Stimulated activated effector memory CD8-positive, alpha-beta T cell treated with anti-CD3 and anti-CD28 coated beads, Interleukin-12 subunit alpha, Interleukin-12 subunit beta, amount 100 ng/mL, for 72 hours (primary cell): ENCODE measurements at places on chromosomes 16 and 17.

DNA sequence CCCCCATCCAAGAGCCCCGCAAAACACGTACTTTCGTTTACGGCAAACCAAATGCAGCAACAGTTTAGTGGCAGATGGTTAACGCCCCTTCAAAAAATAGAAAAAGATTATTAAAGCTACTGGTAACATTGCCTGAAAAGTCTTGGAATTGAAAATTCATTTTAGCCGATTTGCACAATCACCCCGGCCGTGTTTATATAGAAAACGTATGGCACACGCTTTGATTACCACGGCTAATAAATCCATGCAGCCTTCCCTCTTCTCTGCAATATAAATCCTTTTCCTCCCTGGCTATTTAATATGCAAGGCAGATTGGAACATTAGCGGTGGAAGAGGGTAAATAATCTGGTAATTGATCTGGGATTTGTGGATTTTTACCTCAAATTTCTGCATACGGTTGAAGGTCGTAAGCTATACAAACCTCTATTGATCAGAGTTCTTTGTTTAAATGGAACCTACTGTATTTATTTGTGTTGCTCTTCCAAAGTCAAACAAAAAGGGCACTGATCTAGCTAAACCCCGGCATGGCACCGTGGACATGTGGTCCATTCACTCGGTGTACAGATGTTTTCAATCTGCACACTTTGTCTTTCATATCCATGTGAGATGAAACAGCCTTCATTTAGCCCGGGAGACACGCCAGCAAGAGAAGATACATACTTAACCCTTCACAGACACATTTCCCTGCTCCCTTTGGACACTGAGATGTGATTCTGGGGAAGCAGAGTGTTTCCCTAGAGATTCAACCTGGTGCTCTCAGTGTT is 238.1 kb upstream of the MAF start:
- no peak for DNase-seq

GRCh38 chr17:9842057-9842758 is 16.5 kb downstream of the GLP2R start:
- no peak for DNase-seq

DNA sequence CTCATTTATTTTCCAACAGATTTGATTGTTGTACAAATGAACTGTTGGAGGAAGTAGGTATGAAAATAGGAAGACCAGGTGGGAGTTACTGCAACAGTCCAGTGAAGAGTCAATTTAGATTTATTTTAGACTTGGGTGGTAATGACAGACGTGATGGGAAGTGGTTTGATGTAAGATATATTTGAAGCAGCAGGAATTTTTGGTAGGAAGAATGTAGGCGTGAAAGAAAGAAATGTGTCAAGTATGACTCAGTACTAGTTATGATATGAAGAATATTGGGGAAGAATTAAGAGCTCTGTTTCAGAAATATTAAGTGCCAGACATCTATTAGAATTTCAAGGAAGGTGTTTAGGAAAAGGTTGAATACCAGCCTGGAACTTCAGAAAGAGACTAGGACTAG is 247.9 kb upstream of the AXIN2 start:
- DNase-seq: no peak

DNA sequence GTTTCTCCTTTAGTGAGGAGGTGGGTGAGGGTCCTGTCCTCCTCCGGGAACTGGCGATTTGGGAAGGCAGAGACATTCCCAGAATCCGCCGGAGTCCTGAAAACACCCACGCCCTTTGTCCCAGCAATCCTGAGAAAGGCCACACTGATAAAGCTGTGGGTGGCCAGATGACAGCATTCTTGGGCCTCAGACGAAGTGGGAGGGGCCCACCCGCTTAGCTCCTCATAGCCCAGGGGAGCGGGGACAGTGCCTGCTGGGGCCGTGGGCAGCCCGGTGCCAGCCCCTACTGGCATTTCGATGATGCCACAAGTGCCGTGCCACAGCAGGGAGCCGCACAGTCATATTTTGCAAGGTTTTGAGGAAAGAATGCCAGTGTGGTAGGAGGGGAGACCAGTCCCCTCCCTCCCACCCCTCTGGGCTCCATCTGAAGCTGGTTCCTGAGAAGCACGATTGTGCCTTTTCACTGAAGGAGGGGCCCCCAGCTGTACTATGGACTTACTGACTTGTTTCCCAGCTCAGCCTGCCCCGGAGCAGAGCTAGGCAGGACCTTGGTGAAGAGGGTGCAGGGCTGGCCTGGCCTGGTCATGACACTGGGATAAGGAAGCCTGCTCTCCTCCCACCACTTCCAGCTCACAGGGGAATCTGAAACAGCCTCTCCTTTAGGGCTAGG is 20.9 kb upstream of the MPRIP start:
- no peak for DNase-seq

DNA sequence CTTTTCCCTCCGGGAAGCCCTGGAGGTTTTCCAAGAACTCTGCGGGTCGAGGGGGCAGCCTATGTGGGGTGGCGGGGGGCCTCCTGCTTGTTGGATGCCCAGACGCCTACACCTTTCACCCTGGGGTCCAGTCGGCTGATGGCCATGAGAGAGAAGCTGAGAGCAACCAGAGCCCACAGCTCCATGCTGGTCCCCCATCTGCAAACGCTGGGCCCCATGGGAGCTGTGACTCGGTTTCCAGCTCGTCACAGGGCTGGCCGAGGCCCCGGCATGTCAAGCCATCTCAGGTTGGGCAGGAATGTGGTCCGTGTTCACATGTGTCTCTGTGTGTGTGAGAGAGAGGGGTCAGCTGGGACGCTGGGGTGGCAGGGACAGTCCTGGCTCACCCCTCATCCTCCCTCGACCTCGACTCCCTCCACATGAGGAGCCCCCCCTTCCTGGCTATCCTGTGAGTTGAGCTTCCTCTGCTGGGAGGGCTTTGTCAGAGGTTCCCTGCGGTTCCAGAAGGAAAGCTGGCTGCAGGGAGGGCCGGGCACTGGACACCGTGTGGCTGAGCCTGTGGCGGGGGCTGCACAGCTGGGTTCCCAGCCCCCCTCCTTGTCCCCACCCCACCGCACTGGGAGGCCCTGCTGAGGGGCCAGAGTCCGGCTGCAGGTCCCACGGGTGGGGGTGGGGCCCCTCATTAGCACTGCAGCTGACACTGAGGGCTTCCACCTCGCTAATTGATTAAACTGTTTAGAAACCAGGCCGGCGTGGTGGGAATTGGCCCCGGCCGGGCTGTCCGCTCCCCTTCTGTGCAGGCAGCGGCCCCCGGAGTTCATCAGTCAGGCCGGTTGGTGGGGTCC is 19.1 kb downstream of the METRNL start:
- no peak for DNase-seq

- DNase-seq: no peak
Measured at GRCh38 chr17:2974347-2974746, 89.1 kb downstream of the OR1D5 start.

DNA sequence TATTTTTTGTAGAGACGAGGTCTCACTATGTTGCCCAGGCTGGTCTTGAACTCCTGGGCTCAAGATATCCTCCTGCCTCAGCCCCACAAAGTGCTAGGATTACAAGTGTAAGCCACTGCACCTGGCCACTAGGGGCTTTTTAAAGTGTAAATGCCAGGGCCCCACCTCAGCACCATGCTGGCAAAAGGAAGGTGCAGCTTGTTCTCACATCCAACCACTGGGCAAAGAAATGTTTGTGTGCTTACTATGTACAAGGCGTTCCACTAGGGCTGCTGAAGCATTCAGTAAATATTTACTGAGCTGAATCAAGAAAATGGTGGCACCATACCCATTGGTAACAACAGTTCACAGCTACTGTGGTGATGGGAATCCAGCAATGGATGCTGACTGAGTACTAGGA is 22.6 kb downstream of the COG1 start:
- DNase-seq: no peak

DNA sequence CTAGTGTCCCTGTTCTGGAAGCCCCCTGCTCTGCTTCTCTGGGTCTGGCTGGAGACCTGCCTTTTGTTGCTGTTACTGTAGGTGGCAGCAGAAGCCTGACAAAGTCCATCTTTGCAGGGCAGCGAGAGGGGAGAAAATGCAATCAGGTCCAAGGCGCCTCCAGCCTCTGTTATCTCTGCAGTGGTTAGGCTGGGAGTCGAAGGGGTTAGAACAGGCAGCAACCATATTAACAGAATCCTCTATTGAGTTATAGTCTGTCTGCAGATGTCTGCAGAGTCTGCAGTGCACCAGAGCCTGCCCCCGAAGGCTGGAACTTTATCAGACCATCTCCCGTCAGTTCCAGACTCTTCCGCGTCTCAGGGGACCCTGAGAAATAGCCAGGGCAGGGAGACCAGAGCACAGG is 404.9 kb upstream of the EEF2KMT start:
- DNase-seq: no peak

DNA sequence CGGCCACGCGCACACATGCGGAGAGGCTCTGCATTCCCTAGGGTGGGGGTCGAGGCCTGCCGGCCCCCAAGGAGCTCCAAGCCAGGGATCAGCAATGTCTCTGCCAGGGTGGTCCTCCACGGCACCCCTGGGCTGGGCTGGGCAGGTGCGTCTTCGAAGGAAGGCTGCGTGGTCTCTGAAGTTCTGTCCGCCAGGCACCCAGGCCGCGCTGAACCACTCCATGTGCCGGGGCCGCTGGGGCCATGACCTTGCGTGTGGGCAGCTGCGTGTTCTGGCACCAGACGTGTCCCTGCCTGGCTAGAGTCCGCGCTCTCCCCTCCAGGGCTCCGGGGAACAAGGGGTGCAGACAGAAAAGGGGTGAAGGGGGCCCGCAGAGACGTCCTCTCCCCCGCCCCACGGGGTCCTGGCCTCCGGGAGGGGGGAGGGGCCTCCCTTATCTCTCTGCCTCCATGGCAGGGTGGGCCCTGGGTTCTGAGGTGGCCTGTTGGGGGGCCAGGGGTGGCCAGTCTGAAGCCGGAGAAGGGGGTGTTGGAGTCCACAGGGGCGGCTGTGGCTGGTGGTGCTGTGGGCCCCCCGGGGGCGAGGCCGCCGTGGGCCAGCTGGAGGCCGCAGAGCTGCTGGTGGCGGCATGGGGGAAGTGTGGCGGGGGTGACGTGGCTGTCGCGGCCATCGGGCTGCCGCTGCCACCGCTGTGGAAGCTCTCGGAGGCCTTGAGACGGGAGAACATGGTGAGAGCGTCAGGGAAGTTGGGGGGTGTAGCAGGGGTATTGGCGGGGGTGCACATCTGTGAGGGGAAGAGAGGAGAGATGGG is 5.3 kb downstream of the UBALD1 start:
- no peak for DNase-seq

DNA sequence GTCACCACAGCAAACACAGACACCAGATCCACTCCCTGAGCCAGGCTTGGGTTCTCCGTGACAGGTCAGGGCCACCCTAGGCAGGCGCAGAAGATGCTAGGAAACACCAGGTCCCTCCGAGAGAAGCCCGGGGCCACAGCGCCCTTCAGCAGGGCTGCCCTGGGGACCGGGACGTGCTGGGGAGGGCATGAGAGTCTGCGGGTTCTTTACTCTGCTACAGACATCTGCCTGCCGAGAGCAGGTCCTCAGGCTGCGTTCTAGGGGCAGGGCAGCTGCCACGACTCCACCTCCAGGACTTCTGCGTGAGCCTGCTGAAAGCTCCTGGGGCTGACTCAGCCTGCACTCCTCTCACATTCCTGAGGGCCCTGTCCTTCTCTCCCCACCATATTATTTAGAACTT is 11.4 kb downstream of the MYLK3 start:
- no peak for DNase-seq

- DNase-seq: peak; percentile 65
Measured at GRCh38 chr17:78497115-78497540, 80.1 kb downstream of the DNAH17 start.

GRCh38 chr16:53482123-53482522 is 20.9 kb downstream of the AKTIP start:
- DNase-seq: no peak

- DNase-seq: no peak
Measured at GRCh38 chr16:17431968-17432625, 38.7 kb downstream of the XYLT1 start.

GRCh38 chr16:3922241-3922640 is 41.7 kb upstream of the CREBBP start:
- DNase-seq: no peak
